ENCODE measurements at places on chromosomes 3 and 15.

DNA sequence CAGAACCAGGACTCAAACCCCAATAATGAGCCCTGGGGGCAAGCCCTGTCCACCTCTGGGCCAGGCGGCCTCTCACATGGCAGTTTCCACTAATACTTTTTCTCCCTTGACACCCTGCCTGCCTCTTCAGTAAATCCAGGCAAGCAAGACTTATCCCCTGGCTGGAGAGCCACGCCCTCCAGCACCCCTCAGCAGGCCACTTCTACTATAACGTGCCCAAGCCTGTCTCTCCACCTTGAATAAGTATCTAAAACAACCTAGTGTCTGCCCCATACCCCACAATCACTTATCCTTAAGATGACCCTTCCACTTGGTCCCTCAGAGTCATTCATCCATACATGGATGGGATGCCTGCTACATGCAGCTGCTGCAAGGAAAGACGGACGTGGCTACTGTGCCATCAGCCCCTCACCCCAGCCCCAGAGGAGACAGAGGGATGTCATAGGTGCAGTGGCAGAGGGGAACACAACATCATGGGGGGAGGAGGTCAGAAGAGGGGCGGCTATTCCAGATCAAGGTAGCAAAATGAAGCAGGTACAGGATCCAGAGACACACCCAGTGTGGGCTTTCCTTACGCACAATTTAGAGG is 63.4 kb downstream of the LRIG1 start:
- no peak for DNase-seq

DNA sequence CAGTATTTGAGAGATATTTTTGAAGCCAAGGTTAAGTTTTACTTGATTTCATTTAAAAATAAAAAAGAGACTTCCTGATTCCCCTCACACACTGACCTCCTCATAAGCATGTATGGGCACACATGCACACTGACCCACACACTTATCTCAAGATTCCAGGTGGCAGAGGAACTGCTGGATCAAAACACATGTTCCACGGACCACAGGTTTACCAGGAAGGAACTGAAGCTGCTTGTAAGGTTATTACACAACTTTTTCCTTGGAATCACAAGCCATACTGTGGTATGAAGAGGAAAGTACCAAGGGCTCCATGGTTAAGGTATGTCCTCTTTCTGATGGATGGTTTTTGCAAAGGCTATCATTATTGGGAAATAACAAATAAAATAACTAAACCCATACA is 7.5 kb downstream of the CLDN1 start:
- no peak for DNase-seq

GRCh38 chr3:160695915-160696327 is 19.0 kb downstream of the ARL14 start:
- DNase-seq, result peak; percentile 92

- peak; percentile 70 for DNase-seq
Observed at GRCh38 chr15:76339305-76340197, 3.0 kb downstream of the ISL2 start.

DNA sequence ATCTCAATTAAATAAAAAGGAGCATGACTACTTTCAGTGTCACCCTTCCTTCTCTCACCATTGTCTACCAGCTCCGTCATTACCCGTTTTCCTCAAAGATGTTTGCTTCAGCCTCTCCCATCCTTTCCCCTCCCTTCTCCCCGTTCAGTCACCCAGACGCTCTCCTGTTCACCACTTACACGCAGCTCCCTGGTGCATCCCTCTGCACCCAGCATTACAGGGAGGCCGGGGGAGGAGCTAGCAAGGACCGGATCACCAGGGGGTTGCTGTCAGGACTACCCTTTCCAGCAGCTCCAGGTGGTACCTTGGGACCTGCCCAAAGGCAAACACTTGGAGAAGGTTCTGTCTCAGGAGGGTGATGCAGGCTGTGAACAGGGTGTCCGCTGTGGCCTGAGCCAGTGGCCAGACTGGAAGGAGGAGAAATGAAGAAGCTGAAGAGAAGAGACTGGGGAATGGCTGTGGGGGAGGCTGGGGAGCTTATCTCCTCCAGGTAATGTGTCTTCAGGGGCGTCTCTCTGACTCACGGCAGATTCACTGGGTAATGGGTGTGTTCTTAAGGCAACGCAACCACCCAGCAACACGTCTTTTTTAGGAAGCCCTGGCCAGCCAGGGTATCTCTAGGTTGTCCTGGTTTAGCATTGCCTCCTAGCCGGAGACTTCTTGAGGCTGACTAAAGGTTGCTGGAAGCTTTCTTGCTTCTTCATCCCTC is 21.8 kb upstream of the BDH1 start:
- DNase-seq, result no peak

- DNase-seq, result peak; percentile 8
Observed at GRCh38 chr3:23256741-23257435, 53.8 kb downstream of the UBE2E2 start.

DNA sequence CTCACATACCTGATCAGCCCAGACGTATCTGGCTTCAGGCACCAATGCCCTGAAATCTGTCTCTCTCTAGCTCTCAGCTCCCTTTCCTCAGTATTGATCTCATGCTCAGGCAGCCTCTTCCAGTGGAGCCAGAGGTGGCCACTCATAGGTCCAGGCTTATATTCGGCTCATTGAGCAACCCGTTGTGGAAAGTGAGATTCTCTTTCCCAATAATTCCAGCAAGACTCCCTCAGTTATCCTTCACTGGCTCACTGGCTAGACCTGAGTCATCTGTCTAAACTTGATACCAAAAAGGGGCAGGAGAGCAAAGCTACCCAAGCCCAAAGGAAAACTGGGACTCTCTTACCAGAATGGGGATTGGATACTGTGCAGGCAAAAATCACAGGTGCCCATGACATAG is 33.4 kb upstream of the FRMD4B start:
- DNase-seq, result no peak

DNA sequence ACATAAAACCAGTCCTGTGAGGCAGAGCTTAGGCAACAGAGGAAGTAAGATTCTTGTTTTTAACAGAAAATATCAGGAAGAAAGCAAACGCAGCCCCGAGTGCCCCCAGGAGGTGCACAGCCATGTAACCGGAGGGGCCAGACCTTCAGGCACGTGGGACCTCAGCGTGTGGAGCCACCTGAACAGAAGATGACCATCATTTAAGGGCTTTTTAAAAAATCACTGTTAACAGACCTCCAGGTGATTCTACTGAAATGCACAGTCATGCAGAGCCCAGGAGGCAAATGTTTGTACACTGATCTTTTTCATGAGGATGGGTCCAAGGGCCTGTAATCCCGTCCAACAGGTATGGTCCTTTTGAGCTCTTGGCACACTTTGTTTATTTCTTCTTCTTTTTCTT is 38.8 kb downstream of the SPG21 start:
- peak; percentile 25 for DNase-seq

DNA sequence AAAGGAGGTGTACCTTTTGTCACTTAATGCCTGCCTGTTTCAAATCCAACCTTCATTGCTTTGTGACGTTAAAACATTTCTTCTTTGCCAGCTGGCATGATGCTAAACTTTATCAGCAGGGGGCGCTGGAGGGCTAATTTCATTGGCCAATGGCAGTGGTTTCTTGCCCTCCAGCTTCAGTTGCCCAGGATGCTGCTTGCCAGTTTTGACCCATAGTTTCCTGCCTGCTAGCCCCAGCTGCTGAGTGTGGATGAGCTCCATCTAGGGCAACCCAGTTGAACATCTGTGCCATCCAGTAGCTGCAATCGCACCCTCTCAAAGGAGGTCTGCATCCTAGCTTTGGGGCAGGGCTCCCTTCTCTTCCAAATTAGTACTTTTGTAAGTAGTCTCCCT is 22.1 kb downstream of the ACKR2 start:
- DNase-seq, result peak; percentile 83

DNA sequence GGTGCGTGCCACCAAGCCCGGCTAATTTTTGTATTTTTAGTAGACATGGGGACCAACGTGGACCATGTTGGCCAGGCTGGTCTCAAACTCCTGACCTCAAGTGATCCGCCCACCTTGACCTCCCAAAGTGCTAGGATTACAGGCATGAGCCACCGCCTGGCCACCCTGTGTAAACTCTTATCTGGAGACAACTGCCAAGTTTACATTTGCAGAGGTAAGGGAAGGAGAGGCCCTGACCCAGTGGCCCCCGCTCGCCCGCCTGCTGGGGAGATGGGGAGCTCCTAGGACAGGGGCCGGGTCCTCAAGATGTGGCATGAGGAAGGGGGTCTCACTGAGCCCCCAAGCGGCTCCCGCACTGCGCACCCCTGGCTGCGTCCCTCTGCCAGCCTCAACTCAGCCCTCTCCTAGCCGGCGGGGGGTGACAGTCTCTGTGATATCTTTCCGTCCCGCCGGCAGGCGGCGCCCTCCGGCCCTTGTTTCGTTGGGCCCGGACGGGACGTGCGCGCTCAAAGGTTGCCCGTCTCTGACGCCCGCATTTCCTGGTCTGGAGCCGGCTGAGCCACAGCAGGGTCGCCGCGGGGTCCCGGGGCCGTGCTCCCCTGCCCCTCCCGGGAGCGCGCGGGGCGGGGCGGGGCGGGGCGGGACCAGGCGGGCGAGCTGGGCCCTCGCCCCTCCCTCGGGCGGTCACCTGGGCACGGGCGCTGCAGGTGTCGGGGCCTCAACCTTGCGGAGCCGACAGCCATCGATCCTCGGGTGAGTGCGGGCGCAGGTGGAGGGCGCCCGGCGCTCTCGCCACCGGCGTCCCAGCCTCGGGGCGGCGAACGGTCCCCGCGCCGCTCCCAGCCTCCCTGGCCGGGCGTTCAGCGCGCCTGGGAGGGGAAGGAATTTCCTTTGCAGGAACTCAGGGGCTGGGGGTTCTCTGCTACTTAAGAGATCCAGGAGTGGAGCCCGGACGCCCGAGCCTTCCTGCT is at the start of gene GPR160:
Gene GPR160, plus strand, starts transcription at position 533 of the 971 bp plus-strand sequence. CDS start 45,978 bp downstream, outside the sequence.
- peak; percentile 92 for DNase-seq

DNA sequence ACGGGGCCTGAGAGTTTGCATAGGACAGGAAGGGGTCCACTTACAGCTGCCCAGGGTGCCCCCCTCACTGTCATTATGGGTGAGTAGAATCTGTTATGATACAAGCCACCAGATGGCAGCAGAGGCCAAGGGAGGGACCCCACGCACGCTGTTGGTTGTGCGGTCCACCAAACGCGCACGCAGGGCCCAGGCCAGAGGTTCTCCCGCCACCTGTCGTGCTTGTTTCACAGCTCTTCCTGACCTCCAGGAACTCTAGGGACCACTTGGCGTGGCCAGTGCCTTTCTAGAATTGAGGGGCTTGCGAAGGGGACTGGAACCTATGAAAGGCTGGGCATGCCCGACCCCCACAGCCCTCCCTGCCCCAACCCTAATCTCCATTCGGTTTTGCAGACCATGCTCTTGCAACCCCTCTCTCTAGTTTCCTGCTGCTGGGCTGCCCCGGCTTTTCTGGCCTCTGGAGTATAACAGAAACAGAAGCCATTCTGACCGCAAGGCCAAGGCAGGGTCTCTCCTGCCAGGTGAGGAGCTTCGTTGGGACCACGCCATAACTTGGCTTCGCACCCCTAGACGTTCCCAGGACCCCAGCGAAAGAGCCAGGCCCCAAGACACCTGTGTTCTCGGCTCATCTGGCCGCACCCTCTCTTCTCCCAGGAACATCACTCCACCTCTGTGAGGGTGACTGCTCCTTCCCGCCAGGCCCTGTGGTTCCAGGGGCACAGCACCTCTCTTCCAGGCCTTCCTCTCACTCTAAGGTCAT is 46.0 kb downstream of the ALDH1L1 start:
- DNase-seq, result peak; percentile 86

DNA sequence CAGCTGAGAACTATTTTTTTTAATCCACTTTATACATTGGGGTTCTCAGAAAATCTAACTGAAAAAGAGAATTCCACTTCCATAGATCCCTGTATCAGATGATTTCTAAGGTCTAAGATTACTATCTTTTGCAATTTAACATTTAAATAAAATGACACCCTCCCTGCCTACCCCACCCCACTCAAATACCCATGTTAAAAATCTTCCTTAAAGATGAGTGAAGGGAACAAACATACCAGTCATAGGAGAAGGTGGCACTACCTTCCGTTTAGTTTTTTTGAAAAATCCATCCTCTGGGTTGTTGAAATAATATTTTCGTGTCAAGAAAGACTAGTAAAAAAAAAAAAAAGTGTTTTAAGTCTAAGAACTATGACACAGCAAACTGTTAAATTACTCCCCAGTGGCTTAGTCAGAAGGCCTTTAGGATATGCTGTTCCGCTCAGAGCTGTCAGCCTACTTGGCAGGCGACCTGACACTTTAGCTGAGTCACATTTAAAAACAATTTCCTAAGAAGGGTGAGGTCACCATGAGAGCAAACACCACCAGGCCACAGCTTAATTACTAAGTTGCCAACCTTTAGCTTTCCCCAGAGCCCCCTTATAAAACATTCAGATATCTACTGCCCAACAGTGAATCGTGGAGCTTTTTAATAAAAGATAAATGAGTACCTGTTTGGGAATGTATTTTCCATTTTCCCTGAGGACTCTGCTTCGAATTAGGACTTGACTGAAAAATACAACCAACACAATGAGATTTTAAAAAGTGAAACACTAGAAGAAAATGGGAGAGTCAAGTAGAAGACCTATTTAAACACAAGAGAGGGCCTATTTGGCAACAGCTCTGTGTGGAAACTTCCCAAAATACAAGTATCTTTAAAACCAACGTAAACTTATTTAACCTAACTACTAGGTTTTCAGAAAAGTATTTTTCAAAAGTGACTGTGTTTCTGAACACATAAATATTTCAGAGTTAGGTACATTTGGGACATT is 9.6 kb downstream of the EMC3 start:
- no peak for DNase-seq

DNA sequence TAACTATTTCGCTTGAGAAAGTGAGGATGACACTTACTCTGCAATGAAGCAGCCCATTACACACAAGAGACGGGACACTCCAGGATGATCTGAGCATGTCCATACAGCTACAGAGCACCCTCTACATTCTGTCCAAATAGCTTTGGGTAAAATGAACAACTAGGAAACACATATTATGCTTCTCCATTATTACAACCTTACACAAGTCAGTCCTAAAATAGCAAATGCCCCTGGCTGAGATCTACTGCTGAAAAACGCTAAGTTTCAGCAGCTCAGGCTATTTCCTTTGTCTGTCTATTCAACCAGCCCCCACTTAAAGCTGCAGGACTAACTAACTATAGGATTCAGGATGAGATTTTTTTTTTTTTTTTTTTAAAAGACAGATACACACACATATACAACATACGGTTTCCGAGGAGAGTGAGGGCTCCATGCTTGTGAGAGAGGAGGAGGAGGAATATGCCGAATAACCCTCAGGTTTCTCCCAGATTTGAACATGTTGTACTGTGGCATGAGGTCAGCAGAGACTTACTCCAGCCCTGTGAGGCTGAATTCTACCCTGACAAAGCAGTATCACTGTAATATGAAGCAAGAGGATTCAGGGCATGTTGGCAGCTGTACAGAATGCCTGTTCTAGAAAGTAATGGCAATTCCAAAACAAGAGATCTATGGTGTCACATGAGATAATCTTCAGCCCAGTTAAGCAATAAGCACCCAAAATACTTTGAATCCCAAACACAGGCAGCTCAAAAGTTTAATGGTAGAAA is 117.3 kb upstream of the PLXND1 start:
- DNase-seq, result no peak

- no peak for DNase-seq
Observed at GRCh38 chr15:23773093-23773492, 86.0 kb upstream of the NDN start.

DNA sequence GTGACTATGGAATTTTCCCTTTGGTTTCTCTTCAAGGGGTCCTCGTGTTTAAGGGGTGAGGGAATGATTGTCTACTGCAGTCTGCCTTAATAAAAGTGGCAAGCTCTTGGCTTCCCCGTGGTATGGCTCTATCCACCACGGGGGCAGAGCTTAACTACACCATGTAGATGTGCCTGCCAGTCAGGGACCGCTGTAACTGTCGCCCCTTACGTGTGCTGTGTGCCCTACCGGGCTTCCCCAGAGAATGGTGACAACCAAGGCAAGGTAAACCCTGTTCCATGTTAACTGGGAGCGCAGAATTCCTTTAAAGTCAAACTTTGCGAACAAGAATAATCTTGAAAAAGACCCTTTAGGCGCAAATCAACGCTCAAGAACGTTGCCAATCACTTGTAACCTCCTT is 966 bp upstream of the C3orf80 start:
- DNase-seq, result peak; percentile 44
